ENCODE measurements at places on chromosomes 7 and 10. TPM values are rescaled to one million over a fixed set of nuclear protein-coding genes. Genes with fewer than 3 reads are reported as not detected.

DNA sequence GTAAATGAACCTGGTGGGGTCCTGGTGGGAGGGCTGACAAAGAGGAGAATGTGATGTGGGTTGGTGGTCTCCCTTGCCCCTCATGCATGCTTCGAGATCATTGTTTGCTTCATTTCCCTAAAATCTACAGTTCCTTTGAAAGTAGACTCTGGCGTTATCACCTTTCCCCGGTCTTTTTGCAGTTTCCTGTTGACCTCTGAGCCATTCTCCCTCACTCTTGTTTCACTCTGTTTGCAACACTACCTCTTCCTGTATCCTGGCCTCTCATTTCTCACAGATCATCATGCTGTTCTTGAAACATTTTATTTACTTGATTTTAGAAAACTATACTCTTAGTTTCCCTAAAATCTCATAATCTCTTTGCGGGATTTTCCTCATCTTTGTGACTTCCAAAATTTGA lies 179.8 kb downstream of the WNT2 start:
- DNase-seq: no peak

GRCh38 chr7:129435414-129435829 lies 1.2 kb downstream of the STRIP2 start:
- DNase-seq: no peak

GRCh38 chr10:86291616-86292340 lies 74.8 kb downstream of the GRID1 start:
- no peak for DNase-seq

DNA sequence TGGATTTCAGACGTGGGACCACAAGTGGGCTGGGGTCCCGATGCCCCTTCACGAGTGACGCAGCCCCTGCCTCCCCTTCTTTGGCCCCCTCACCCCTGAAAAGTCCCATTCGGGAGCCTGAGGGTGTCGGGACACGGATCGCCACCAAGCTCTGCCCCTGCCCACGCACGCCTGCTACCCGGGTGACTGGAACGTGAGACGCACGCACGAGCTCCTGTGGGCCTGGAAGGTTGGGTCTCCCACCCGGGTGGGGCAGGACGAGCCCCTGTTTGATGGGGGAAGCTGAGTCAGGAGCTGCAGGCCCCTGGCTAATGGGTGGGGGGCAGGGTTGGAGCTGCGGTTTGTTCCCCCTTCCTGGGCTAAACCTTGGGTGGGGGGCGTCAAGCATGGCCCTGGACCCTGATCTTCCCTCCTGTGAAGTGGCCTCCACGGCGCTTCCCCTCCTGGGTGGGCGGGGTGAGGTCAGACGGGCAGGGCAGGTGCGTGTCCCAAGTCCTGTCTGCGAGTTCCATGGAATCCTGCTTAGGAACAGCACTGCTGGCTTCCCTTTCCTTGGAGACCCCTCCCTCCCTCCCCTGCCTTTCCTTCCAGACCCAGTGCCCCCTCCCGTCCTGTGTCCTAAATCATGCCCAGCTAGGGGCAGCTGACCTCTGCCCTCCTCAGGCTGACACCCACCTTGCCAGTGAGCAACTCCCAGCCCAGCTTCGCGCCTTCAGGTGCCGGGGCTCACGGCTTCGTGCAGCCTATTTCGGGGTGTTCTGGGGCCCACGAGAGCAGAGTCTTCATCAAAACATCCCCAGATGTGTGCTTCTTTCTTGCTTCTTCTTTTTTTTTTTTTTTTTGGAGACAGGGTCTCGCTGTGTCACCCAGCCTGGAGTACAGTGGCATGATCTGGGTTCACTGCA lies 5.3 kb upstream of the TMEM184A start:
- no peak for DNase-seq

DNA sequence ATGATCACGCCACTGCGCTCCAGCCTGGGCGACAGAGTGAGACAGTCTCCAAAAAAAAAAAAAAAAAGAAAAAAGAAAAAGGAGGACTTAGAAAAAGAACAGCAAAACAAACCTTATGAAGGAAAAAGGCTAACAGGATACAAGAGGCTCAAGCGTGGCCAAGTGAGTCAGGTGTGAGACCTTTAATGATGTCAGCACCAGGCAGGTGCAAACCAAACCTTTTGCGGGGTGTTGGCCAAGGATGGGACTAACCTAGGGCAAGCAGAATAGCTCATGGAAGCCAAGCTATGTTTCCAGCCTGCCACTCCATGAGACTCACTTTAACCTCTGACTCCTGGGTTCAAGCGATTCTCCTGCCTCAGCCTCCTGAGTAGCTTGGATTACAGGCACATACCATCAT lies 11.3 kb upstream of the GNA12 start:
- no peak for DNase-seq

DNA sequence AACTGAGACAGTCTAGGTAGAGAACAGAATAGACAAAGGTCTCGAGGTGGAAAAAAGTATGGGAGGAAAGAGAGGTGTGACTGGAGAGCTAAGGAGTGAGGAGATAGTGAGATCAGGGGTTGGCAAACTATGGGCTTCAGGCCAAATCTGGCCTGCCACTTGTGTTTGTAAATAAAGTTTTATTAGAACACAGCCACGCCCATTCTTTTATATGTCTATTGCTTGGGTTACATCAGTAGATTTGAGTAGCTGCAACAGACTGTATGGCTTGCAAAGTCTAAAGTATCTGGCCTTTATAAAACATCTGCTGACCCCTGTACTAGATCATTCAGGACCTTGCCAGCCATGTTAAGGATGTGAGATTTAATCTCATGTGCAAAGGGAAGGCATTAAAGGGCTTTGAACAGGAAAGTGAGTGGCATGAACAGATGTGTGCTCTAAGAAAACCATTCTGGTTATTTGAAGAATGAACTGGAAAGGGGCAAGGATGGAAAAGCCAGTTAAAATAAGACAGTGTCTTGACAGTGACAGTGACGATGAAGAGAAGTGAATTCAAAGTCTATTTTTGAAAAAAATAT lies 240.3 kb downstream of the RNLS start:
- peak; percentile 12 for DNase-seq

DNA sequence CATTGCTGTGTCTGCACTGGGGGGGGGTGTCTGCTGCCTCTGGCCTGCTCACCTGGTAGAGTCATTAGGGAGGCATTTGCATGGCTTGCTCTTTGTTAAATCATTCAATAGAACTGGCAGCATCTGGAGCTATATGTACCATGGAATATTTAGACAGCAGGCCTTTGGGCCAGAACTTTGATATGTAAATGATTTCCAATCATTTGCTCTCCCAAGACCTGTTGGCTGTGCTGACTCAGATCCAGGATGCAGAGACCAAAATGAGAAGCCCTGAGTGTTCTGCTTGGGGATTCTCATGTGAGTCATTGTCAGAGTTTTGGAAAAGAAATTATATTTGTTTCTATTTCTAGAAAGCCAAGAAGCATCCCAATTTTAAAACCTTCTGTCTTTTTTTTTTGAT lies 257.6 kb upstream of the IGFBP3 start:
- no peak for DNase-seq

- DNase-seq: no peak
These were observed 308.3 kb upstream of the KAT6B start for GRCh38 chr10:74518061-74518460.

GRCh38 chr10:130439766-130440165 lies 303.6 kb downstream of the GLRX3 start:
- no peak for DNase-seq

GRCh38 chr7:82152858-82153257 lies 290.7 kb downstream of the CACNA2D1 start:
- no peak for DNase-seq

DNA sequence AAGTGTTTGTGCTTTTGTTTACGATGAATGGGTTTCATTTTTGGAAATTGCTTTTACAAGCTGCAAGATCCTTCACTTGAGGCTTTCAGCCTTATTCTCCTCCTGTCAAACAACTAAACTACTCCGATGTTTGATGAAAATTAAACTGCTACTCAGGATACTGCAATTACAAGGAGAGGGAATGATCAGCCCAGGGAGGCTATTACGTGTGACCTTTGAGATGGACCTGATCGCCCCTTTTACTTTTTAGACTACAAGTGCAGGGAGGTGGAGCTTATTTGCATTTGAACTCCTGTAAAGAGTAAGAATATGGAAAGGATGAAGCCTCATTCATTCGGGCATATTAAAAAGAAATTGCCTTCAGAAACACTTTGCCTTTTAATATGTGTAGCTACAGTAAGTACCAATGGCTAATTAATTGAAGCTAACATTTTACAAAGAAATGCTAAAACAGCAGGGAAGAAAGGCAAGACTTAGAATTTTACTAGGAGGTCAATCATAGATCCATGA lies 219.1 kb downstream of the PHTF2 start:
- no peak for DNase-seq

DNA sequence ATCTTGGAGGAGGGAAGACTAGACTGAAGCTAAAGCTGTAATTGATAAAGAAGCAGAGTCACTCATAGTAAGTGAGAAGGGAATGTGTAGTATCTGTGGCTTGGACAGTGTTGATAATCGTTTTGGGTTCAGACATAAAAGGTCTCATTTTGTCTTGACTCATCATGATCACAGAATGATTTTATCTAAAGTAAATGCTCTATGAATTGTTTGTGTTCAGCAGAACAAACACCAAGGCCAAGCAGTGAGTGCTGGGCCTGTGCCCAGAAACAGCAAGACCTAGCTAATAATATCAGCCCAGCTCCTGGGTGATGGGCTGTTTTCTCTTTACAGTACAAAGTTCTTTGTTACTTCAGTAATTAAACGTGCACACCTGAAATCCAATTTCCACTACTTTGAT lies 26.7 kb upstream of the CD36 start:
- DNase-seq: peak; percentile 27

DNA sequence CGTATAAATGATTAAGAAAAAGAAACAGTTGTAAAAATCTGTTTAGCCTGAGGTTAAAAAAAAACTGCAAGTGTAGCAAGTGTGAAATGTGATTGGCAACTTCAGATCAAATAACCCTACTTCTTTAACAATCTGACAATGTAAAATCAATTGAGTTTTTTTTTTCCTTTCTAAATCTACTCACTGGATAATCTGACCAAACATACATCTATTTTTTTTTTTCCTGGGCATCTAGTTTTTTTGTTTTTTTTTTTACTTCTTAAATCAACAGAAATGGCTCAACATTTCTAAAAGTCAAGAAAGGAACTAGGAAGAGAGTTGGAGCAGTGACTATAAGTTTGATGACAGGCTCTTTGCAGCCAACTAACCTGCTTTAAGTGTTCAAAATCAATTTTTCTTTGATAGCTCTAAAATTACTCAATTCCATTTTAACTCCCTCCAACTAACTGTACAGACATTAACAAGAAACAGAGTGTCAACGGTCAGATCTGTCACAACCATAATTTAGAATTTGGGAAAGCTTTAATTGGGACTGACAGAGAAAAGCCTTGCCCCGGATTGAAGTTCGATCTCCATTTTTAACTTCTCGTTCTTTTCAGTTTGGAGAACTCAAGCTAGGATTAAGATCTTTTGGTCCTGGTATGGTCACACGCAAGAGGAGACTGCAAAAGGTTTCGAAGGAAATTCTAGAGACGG lies 1.2 kb downstream of the ARL3 start:
- no peak for DNase-seq

DNA sequence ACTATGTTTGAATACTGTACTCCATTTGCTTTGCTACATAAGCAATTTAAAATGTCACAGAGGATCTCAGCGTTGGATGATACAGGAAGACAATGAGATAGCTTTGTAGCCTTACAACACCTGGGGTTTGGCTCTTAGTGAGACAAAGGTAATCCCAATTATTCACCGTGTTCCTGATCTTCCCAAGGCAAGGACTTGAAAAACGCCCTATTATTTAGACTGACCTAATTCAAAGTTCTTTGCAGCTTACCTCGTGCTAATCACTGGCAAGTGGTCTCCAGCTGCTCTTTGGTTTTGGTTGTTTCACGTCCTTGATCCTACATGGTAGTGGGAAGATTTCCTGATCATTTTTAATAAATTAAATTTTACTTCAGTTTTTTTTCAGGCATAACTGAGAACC lies 23.0 kb upstream of the C7orf33 start:
- DNase-seq: no peak

DNA sequence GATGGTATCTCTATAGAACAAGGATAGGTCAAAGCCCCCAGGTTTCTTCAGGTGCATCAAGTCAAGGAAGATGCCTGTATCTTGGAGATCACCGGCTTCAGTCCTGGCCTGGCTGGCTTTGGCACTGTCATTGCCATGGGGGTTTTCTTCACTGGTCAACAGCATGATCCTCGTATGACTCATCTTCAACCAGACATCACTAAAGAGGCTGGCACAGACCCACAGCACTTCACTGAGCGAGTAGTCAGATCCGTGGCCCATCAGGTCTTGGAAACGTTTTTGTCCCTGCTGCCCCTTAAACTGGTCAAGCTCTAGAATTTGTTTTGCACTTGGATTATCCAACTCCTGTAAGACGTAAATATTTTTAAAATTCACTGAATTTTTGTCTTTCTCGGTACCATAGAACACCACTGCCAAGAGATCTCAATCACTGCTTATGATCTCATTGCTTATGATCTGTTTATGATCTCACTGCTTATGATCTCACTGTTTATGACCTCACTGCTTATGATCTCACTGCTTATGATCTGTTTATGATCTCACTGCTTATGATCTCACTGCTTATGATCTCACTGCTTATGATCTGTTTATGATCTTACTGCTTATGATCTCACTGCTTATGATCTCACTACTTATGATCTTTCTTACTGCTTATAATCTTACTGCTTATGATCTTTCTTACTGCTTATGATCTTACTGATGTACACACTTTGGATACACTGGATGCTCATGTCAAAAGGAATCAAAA lies 135.2 kb downstream of the CYP26A1 start:
- no peak for DNase-seq

GRCh38 chr7:96069401-96069800 lies 252.5 kb downstream of the SLC25A13 start:
- DNase-seq: no peak

- DNase-seq: no peak
These were observed 426.5 kb downstream of the RPS24 start for GRCh38 chr10:78460204-78460603.

GRCh38 chr7:89914711-89915110 lies 239.6 kb upstream of the STEAP1 start:
- no peak for DNase-seq

DNA sequence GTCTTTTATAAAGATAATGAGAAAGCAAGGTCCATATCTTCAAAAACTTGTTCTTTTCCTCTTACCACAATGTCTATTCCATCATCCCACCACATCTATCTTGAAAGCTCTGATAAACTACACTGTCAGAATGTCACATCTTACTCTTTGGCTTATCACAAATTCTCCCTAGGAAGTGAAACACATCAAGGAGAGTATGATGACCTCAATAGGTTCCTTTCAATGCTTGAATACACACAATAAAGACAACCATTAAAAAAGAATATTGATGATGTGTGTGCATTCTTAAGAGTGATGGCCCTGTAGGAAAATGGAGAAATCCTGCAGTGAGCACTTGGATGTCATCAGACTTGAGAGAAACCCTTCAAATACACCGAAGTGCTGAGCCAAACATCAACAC lies 918.1 kb upstream of the SORCS1 start:
- DNase-seq: no peak

The PDK4 gene
- total RNA-seq: 36.2 TPM

The BAG3 gene
- total RNA-seq: 55.9 TPM

The NFE2L3 gene
- 8.4 TPM for total RNA-seq

The AZGP1 gene
- total RNA-seq: 3.8 TPM

The GIMAP4 gene
- total RNA-seq: 18.1 TPM

The VAX1 gene
- not detected for total RNA-seq

The SLIT1 gene
- 0.17 TPM for total RNA-seq

The RBP3 gene
- total RNA-seq: not detected

The SDK1 gene
- total RNA-seq: 20.2 TPM

The AKR1C4 gene
- not detected for total RNA-seq

The PAPOLB gene
- total RNA-seq: 0.06 TPM

The CPA4 gene
- total RNA-seq: not detected

The ERVW-1 gene
- total RNA-seq: not detected

The PRSS37 gene
- total RNA-seq: not detected

The TACC2 gene
- total RNA-seq: 170 TPM

The ERV3-1 gene
- total RNA-seq: 13.5 TPM
